Renal pelvis (tissue), 12 donors: ENCODE measurements at places on chromosomes 12 and 14. TPM values are rescaled to one million over a fixed set of nuclear protein-coding genes. Genes with fewer than 3 reads are reported as not detected.

GRCh38 chr14:89249972-89250654 is 166.9 kb downstream of the FOXN3 start:
- no peak for DNase-seq

The CIROP gene
- 0.06 TPM for polyA plus RNA-seq

- no peak for DNase-seq
Measured at GRCh38 chr14:95063391-95063790, 93.9 kb downstream of the DICER1 start.

The RNU4-1 gene
- polyA plus RNA-seq, result not detected

- DNase-seq, result no peak
Measured at GRCh38 chr14:62988967-62989366, 56.3 kb downstream of the KCNH5 start.

DNA sequence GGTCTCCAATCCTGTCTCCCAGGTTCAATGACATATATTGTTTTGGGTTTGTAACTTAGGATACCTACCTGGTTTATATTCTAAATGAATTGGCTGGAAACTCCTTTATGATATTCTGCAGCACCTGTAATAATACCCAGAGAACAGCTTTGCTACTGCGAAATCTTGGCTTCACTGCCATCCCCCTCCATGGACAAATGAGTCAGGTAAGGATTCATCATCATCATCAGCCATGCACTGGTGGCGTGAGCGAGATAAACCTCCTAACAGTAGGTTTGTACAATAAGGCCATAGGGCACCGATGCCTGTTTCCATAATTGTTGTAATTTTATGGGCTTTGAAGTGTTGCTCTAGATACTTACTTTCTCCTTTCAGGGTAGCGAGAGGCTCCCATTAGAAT is 10.7 kb downstream of the DDX47 start:
- DNase-seq, result no peak

DNA sequence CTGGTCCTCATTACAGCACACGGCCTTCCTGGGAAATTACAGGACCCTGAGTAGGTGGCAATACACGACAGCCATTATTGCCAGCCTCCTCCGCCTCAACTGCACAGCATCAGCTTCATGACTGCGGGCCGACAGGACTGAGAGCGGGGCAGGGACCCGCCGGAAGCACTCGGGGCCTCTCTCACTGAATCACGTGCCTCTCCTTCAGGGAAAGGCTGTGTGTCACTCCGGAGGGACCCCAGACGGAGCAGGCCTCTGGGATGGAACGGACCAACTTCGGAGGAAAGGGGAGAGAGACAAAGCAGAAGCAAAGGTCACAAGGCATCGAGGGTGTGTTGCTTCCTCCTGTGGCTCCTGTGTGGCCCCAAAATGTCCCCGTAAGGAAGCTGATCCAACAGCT is 90.0 kb downstream of the RNF34 start:
- DNase-seq, result no peak

GRCh38 chr12:93302331-93303229 is 75.1 kb upstream of the NUDT4 start:
- DNase-seq, result no peak

DNA sequence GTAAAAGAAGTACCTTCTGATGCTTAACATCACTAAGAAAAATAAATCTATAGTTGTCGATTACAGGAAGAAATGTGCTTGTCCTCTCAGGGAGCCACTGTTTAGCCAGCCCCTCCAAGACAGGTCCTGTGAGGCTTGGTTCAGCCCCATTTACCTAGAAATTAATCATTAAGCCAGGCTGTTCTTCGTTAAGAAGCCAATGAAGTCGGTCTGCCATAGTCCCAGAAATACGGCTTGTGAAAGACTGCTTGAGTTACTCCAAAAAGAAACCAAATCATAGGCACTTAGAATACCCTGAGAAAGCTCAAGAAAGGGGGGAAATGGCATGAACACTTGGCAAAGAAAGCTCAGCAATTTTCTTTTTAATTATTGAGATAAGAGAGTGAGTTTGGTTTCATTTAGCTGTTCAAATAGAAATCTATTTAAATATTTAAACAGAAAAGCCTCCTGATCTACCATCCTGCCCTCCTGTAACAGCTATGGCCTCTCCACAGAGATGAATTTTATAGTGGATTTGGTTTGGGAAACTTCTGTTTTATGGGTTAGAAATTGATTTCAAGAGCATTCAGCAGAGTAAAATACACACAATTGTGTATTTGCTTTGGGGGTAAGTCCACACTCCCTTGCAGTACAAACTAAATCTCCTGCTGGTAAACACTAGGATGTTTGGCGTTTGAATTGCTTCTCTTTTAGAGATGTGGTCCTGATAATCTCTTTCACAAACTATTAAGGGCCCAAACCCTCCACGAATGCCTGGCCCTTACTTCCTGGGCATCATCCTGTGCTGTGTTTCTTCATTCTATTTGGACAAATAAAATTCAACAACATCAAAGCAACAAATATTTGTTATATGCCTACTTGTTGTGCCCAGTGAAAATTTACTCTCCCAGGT is 234.4 kb downstream of the SEC23A start:
- DNase-seq, result peak; percentile 59

The LTBP2 gene
- polyA plus RNA-seq, result 2.4 TPM

- DNase-seq, result no peak
Measured at GRCh38 chr12:64171715-64172114, 50.4 kb downstream of the KICS2 start.

DNA sequence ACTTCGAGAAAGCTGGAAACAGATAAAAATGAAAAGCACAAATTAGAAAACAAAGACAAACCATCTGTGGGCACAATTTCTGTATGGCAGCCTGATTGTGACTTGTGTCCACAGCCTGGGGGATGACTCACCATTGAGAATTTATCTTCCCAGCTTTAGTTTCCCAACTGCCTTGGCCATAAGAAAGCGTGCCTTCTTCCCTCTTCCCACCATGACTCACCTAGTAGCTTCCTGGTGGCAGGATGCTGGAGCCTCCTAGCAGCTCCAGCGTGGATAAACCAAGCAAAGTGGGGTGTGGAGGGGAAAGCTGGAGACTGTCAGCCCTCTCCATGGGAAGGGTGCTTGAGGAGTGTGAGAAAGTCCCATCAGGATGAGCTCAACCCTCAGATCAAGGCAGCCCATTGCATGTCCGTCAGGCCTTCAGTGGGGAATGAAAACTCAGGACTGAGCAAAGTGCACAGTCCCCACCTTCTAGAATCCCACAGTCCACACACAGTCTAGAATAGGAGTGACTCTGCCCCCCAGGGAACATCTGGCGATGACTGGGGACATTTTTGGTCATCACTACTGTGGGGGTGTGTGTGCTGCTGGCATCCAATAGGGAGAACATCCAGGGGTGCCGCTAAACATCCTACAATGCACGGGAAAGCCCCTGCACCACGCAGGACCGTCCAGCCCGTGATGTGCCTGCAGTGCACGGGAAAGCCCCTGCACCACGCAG is 22.4 kb upstream of the SERPINA6 start:
- DNase-seq, result no peak

The PMEL gene
- 3.3 TPM for polyA plus RNA-seq

- no peak for DNase-seq
Measured at GRCh38 chr12:2389079-2389790, 336.4 kb downstream of the CACNA1C start.

GRCh38 chr12:49959685-49960473 is 1.8 kb upstream of the AQP5 start:
- no peak for DNase-seq

DNA sequence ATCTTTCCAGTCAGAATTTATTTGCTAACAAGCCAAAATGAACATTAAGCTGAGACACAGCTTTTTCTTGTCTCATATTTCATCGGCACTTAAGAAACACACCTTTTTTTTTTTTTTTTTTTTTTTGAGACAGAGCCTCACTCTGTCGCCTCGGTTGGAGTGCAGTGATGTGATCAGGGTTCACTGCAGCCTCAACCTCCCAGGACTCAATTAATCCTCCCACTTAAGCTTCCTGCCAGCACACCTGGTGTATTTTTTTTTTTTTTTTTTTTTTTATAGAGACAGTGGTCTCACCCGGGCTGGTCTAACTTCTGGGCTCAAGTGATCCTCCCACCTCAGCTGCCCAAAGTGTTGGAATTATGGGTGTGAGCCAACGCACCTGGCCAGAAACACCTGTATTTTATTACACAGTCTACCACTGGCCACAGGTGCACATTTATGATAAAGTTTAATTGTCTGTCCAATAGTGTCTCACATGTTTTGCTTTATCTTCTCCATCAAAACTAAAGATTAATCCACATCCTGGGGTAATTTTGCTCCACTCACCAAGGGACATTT is 62.7 kb downstream of the C2CD5 start:
- DNase-seq, result no peak

The WDHD1 gene
- 18.4 TPM for polyA plus RNA-seq

- DNase-seq, result no peak
Measured at GRCh38 chr12:89351489-89352241, 636 bp downstream of the DUSP6 start.

DNA sequence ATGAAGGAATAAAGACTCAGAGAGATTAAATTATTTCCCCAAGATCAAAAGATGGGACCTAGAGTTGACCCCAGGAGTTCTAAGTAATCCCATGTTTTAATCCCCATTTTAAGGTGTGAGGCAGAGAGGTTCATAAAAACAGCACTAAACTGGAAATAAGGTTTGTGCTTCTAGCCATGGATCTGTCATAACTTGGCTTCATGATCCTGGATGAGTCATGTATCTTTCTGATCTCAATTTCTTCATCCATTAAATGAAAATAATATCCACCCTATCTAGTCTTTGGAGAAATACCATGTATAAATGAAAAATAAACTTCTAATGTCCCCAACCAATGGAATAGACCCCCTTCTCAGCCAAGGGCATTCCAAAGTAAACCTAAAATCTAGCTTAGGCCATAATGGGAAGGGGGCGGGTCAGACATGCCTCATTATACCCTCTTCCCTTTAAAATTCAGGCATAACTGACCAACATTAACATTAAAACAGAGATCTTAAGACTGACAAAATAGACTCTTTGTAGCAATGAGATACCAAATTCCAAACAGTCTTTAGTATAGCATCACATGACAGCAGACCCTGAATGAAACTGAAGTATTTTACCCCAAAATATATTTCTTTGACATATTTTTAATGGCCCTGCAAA is 47.8 kb downstream of the SLC41A2 start:
- DNase-seq, result no peak

DNA sequence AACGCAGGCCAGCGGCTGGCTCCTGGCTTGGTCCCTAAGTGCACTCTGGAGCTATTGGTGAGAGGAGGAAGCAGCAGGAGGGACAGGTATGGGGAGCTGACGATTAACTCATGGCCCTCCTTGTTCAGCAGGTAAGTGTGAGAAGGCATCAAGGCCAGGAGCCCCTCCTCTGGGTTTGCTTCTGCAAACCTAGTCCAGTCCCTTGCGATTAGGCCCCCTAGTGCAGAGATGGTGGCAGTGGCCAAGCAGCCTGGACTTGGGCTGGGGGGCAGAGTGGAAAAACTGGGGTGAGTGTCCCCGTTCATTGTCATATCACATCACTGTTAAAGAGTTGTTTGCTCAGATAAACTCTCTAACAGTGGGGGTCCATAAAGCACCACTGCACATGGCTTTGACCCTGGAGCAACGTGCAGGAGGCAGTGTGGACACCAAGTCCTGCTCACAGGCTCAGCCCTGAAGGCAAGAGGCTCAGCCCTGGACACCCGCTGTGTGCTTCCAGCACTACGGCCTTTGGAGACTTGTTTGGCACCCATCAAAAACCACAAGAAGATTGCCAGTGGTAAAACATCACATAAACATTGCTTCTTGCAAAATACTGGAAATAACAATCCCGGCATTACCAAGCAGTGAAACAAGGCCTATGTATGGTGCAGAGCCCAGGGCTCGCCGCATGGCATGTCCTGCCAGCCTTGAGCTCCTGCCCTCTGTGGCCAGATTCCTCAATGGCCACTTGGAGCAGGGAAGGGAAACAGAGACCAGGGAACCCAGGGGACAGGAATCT is 184.3 kb upstream of the RTL1 start:
- DNase-seq, result no peak

GRCh38 chr12:47214001-47214619 is 134.4 kb upstream of the AMIGO2 start:
- no peak for DNase-seq

The DNAJC22 gene
- 24.5 TPM for polyA plus RNA-seq

The DENND5B gene
- 29.6 TPM for polyA plus RNA-seq

GRCh38 chr12:32541754-32542374 is 137.2 kb upstream of the DNM1L start:
- no peak for DNase-seq

DNA sequence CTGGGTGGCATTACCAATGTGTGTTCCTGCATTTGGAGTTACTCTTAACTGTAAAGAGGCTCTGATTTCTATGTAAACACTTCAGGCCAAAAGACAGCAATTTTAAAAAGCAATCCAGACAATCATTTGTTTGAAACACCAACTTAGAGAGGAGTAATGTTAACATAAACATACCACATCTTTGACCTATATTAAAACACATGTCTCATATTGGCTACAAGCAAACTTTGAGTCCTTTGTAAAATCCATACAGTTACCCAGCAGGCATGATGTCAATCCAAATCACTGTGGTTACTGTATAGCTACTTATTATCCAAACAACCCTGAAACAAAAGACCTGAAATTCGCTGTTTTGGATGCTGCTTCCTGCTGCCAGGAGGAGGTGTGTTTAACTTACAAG is 7.5 kb upstream of the G2E3 start:
- no peak for DNase-seq
